ENCODE measurements at places on chromosomes 7 and 10.

DNA sequence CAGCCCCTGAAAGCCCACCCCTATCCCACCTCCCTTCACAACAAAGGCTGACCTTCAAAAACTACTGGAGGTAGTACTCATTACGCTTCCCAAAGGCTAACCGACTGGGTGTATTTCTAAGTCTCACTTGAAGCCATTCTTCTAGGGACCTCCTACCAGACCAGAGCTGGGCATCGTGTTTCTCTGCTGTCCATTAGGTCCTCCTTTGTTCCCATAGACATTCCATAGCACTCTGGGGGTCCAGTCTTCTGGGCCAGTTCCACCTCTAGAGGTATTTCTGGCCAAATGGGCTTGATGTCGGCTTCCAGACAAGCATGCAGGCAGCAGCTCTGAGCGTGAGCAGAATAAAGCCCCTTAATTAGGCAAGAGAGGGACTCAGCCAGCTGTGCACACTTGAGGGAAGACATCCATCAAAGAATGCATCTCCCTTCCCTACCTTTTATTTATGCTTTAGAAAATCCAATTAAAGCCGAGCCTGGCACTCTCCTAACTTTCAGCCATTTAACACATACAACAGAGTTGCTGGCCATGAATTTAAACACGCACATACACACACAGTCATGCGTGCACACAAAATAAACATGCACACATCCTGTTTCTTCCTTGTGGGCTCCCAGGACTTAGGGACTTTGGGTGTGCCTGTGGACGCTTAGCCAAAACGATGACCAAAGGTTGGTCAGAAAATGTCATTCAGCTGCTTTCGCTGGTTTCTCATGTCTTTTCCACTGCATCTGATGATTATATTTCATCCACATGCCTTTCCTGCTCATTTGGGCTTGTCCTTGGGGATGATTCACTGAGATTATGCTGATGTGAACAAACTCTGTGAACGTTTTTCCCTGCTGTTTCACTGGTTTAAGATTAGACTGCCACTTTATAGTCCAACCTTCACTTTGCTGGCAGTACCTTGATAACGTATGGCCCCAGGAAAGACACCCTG is 362.0 kb upstream of the NFE2L3 start:
- no peak for DNase-seq

- DNase-seq, result no peak
These were observed 97.9 kb downstream of the ANKIB1 start for GRCh38 chr7:92343714-92344113.

- peak; percentile 7 for DNase-seq
These were observed 52.8 kb downstream of the HHEX start for GRCh38 chr10:92742331-92743228.

GRCh38 chr10:89518108-89518507 is 17.3 kb downstream of the SLC16A12 start:
- DNase-seq, result no peak

DNA sequence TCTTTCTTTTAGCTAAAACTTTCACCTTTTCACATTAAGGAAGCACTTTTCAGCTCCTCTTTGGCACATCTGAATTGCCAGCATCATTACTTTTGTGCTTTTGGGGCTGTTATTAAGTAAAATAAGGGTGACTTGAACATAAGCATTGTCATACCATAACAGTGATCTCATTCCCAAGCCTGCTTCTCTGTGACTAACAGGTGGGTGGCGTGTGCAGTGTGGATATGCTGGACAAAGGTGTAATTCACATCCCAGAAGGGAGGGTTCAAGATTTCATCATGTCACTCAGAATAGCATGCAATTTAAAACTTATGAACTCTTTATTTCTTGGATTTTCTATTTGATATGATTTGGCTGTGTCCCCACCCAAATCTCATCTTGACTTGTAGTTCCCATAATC is 517.4 kb upstream of the MKI67 start:
- DNase-seq, result no peak

DNA sequence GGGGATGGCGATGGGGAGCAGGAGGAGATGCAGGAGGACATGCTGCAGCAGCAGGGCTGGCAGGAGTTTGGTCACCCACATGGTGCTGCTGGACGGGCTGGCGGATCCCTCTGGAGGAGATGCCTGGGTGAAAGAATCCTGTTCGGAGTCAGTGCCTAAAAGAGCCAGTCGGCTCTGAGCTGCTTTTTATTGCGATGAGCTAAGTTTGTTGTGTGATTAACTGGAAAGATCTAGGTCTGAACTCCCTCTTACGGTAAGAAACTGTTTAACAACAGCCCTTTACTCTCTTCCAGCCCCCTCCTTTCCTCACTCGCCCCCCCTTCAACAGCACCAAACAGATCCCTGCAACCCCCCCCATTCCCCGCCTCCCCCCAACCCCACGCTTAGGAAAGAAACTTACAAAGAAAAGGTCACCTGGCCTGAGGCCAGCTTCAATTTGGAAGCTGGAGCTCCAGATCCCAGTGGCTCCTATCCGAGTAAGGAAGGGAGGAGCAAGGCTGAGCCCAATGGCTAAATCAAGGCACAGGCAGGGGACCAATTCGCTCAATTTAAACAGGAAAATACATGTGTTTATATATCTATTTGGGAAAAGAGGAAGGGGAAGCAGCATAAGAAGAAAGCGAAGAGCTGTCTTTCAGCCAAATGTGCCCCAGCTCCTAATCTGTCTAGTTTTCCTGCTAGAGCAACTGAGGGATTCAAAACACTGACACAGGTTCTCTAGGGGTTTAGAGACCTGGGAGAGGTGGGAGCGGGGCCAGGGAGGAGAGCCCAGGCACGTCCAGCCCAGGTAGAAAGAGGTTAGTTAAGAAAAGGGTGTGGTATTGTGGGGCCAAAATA is at the start of gene HGF:
TSS of gene HGF (minus strand) at position 157 of the 837 bp plus-strand sequence. CDS start at position 81, 76 bp downstream.
- DNase-seq, result peak; percentile 23

- no peak for DNase-seq
These were observed 5.2 kb upstream of the FRA10AC1 start for GRCh38 chr10:93707623-93708022.

DNA sequence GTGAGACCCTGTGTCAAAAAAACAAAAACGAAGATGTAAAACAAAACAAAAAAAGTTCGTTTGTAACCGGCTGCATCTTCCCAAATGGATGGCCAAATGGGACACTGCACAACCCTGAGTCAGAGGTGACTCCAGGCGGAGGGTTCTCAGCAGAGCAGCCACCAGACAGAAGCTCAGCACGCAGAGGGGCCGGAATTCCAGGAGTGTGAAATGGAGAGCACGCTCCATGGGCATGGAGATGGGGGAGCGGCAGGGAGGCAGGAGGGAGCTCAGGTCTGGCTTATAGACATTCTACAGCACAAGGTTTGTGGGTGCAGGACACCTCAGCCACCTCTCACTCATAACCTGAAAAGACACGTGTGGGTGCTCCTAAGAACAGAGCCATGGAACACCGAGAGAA is 227.0 kb downstream of the MAD1L1 start:
- DNase-seq, result no peak

DNA sequence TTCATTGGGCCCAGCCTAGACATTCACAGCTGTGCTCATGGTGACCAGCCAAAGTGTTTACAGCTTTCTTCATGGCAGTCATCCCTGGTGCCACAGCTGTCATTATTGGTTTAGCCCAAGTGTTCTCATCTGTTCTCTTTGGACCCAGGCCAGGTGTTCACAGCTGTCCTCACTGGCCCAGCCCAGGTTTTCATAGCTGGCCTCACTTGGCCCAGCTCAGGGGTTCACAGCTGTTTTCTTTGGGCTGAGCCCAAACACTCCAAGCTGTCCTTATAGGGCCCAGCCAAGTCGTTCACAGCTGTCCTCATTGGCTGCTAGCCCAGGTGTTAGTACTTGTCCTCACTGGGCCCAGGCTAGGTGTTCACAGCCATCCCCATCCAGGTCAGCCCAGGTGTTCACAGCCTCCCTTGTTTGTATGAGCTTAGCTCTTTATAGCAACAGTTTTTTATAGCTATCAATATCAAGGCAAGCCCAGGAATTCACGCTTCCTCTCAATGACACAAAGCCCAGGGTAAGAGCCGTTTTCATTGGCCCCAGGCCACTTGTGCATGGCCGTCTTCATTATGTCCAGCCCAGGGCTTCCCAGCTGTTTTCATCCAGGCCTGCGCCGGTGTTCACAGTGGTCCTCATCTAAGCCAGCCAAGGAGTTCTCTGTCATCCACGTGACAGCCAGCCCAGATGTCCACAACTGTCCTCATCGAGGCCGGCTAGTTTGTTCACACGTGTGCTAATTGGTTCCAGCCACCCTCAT is 11.6 kb downstream of the FRG2B start:
- DNase-seq, result no peak

DNA sequence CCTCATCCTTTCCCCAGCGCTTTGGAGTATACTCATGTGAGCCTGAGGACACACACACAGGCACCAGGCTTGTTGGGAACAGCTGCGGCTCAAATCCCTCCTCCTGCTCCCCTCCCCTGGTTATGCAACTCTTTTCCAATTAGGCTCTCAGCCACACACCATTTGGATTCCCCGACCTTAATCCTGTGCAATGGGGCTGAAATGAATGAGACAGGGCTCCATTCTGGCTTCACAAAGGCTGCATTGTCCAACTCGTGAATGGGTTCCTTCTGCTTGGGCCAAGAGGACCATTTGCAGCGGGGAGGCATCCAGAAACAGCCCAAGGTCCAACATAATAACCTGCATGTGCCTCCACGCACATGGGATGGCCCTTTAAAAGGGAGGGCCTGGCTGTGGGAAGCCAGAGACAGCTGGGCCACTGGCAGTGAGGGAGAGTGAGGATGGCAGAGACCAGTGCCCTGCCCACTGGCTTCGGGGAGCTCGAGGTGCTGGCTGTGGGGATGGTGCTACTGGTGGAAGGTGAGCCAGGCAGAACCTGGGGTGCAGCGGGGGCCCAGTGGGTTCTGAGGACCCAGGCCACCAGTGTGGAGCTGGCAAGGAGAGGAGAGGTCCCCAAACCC is at the start of gene RGR:
TSS of gene RGR (plus strand) at position 403 of the 620 bp plus-strand sequence. CDS start at position 441, 38 bp downstream.
- peak; percentile 91 for DNase-seq

- no peak for DNase-seq
These were observed 19.9 kb upstream of the LMOD2 start for GRCh38 chr7:123635551-123636359.

DNA sequence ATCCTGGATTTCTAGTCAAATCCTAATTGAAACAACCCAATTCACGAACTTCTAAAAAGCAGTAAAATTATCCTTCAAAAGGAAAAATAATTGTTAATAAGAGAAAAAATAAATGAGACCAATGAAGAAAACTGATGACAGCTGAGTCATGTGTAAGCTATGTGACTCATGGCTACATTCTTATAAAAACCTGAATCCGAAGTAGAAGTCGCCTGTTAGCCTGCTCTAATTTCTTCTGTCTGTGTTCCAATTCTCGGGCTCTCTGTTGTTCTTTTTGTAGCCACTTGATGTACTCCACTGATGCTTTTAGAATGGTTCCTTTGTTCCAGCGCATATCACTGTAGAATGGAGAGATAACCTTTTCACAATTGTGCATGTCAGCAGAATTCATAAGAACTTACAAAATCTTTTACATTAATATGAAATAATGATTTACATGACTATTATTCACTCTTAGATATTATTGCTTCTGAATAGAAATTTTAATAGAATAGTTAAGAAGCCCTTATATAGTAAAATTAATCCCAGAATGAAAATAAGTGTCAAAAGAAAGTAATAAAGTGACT is 88.8 kb downstream of the TFEC start:
- DNase-seq, result no peak

All from C1 segment of cervical spinal cord (tissue), 14 donors.